IPS DF 6.9 (cell line): ENCODE measurements at places on chromosomes 1 and 21.

DNA sequence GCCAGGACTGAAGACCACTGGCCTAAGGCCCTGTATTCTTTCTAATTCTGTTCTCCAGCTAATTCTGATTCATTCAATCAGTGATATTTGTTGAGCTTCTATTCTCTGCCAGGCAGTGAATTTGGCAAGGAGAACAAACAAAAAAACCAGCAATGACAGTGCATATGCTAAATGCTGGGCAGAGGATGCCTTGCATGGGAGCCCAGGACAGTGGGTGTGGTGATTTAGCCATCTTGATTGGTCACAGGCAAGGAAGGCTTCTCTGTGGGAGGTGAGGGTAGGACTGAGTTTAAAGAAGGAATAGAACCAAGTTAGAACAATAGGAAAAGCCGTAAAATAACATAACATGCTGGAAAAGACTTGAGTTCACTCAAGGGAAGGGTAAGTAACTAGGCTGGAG, 9.2 kb upstream of the CPT2 start:
- no peak for DNase-seq

DNA sequence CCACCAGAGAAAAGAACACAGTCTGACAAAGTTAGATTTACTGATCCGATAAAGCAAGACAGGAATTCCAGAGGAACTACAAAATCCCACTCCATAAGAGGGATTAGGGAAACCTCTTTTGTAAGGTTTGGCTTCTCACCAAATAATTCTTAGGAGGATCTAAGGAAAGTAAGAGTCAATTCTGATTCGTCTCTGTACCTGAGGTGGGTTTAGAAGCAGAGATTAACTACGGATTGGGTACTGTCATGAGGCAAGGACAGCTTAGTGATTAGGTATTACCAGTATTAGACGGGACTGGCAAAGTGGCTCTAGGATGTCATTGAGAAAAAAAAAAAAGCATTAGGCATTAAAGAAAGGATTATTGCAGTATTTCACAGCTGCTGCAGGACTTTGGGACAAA, 371.7 kb upstream of the BRINP3 start:
- DNase-seq: no peak

- DNase-seq: no peak
These were observed 28.4 kb downstream of the POFUT2 start for GRCh38 chr21:45259206-45259840.

DNA sequence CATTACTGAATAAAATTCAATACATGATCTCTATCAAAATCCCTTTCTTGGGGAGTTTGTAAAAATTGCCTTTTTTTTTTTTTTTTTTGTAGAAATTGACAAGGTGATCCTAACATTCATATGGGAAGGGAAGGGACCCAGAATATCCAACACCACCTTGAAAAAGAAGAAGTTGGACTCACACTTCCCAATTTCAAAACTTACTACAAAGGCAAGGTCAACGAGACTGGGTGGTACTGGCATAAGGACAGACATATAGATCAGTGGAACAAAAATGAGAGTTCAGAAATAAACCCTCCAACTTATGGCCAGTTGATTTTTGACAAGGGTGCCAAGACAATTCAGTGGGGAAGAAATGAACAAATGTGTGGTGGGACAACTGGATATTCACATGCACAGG, 31.4 kb upstream of the CLSTN1 start:
- no peak for DNase-seq

- DNase-seq: no peak
These were observed 69.0 kb downstream of the KCND3 start for GRCh38 chr1:111920221-111921024.
